ENCODE measurements at places on chromosomes 5 and 9.

GRCh38 chr9:37157726-37158377, 37.5 kb downstream of the ZCCHC7 start:
- DNase-seq: no peak

DNA sequence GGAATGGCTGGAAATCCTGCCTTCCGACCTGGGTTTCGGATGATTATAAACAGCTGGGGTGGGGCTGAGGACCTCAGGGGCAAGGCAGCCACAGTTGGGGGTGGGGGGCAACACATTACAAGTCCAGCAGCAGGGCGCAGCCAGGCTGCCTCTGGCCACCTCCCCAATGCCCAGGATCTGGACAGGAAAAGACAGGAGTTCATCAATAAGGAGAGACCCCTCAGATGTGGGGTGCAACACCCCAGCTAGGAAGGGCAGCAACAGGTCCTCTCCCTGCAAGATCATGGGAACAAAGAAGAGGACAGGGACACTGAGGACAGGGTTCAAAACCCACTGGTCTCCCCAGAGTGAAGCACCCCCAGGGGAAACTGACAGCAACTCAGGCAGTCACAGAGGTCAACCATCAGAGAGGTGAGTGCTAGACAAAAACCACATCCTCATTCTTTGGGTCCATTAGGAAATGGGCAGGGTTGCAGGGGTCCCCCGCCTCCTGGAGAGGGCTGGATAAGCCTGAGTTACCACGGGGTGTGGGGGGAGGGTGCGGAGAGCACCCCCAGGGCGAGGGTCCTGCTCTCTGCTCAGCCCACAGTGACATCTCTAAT, 33.5 kb downstream of the SEMA4D start:
- no peak for DNase-seq

GRCh38 chr9:95044731-95045508, 272.6 kb downstream of the FANCC start:
- DNase-seq: peak; percentile 86

DNA sequence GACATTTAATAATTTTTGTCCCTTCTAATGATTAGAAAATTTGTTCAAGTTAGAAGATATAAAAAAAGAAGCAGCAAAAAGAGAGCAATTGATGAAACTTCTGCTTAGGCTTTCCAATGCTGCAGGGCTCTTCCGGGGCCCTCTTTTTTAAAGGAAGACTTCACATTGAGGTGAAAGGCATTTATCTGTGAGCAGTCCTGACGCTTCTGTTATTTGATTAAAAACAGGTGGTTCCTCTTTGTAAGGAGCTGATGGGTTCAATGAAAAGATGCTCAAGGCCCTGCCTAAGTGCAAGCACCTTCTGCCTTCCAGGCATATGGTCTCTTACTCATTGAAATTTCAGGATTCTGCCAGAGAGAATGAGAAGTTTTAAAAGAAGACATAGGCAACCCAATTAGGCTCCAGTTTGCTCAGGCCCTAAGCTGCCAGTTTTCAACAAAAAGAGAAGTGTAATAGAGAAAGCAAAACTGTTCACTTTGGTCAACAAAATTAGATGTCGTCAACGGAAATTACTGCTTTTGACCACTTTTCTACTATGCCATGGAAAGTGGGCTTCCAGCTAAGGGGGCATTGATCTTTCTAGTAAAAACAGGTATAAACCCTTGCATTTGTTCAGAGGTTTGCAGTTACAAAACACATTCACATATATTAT, 100.2 kb downstream of the INSYN2B start:
- DNase-seq: no peak

DNA sequence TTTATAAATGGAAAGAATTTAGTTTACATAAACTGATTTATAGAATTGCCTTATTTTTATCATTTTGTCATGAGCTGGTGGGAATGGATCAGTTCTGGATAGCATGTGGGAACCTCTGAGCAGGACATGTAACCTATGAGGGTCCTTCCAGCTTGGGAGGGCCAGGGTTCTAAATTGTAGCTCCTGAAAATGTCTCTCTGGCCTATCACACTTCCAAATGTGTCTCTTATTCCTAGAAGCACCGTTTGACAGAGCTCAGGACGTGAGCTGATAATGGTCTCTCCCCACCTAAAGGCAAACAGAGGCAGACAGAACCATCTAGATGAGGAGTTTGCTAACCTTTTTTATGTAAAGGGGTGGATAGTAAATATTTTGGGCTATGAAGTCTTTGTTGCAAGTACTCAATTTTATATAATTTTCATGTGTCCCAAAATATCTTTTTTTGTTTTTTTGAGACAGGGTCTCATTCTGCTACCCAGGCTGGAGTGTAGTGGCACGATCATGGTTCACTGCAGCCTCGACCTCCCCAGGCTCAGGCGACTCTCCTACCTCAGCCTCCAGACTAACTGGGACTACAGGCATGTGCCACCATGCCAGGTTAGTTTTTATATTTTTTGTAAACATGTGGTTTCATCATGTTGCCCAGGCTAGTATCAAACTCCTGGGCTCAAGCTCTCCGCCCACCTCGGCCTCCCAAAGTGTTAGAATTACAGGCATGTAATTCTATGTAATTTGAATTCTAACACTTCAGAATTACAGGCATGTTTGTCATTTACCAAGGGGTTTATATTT, 4.0 kb downstream of the TRAF1 start:
- no peak for DNase-seq

- no peak for DNase-seq
These were observed 749.8 kb upstream of the CDH9 start for GRCh38 chr5:27788184-27788583.

DNA sequence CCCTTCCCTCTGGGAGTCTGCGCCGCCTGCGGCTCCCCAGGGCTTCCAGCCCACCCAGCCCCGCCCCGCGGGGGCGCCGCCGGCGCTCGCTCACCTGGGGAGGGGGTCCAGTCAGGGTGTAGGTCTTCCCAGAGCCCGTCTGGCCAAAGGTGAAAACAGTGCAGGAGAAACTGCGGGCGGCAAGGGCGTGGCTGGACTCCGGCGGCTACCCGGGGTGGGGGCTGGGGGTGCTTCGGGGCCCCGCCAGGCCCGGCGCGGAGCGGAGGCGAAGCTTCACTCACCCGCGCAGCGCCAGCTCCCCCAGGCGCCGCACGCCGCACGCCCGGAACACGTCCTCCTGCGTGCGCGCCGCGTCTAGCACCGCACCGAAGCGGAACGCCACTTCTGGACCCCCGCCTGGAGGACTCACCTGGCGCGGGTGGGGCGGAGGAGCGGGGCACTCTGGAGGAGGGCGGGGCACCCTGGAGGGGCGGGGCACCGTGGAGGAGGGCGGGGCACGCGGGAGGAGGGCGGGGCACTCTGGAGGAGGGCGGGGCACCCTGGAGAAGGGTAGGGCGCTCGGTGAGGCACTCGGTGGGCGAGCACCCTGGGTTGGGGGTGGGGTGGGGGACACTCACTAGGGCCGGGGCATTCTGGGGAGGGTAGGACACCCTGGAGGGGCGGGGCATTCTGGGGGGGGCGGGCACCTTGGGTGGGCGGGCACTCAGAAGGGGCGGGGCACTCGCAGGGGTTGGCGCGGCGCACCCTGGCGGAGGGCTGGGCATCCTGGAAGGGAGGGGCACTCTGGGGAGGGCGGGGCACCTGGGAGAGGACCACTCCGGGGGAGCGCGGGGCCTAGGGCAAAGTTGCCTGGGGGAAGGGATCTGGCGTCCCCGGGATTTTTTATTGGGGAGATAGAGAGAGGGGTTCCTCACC, 814 bp downstream of the KIF12 start:
- peak; percentile 80 for DNase-seq

DNA sequence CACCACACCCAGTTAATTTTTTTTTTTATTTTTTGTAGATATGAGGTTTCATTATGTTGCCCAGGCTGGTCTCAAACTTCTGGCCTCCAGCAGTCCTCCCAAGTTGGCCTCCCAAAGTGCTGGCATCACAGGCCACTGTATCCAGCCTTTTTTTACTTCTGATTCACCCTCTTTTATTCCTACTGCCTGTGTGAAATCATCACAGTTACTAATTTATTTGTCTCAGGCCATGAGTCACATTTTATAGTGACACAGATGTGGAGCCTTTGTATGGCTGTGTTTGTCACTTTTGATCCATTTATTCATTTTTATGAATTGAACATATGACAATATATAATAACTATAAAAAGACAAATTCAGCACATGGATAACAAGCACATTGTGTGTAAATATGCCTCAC, 67.1 kb upstream of the SNX2 start:
- DNase-seq: no peak

DNA sequence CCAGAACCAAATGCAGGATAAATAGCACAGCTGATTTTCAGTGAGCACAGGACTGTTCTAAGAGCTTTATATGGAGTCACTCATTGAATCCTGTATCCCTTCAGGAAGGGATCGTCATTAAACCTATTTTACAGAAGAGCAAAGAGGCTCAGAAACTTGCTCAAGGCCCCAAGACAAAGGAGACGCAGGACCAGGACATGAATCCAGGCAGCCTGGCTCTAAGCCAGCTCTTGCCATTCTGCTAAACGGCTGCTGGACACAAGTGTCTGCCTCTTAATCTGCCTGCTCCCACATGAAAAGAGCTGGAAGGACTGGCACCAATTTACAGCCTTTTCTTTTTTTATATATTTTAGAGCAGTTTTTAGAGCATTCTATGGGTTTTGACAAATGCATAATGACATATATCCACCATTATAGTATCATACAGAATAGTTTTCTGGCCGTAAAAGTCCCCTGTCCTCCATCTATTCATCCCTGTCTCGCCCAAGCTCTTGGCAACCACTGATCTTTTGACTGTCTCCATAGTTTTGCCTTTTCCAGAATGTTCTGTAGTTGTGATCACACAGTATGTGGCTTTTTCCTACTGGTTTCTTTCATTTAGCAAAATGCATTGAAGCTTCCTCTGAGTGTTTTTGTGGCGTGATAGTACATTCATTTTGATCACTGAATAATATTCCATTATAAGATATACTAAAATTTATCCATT, 37.5 kb downstream of the RETREG1 start:
- DNase-seq: no peak

DNA sequence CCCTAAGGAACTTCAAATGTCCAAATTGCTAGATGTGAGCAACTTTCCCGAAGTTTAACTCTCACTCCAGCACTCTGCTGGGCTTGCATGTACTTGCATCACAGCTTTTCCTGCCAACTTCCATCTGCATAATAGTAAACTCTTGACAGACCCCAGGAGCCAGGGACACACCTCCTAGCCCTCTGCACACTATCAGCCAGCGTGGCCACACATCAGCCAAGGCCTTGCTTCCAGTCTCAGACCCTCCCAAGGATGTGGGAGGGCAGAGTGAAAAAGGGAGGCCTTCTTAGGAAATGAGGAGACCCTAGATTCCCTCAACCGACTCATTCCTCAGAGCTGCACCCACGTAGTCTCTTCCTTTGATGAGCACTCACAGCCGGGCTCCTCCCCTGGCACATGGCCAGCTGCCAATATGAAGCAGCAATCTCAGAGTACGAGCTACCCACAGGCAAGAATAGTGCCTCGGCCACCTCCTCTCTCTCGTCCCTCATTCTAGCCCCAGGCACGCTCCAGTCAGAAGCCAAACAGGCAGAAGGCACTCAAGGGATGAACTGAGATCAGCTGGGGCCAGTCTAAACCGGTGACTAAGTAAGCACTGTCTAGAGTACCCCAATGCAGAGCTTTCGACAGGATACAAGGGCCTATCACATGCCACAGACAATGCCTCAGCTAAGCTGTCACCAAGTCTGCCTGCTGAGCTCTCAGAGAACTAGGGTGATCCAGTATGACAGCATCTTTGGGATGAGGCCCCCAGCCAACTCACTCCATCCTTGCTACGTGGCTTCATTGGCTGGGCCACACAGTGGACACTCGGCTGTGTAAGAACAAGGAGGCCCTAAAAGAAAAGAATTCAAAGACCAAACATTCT, 2.3 kb downstream of the P4HA2 start:
- peak; percentile 14 for DNase-seq

- DNase-seq: peak; percentile 74
These were observed 11.1 kb upstream of the CEP72 start for GRCh38 chr5:600886-601541.
